NCI-H187 (cell line): ENCODE measurements at places on chromosomes 1 and 21.

DNA sequence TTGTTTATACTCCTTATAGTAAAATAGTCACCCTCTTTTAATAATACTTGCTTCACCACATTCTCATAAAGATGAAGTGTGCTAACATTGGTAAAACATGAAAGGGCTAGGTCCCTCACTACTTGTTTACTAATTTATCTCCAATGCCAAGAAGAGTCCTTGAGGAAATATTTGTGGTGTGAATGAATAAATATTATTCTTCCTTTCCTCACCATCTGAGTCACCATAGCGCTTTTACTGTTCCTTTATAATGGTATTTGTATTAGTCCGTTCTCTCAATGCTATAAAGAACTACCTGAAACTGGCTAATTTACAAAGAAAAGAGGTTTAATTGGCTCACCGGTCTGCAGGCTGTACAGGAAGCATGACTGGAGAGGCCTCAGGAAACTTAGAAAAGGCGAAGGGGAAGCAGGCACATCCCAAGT, 222.8 kb upstream of the ZRANB2 start:
- DNase-seq: no peak

- no peak for DNase-seq
Observed at GRCh38 chr1:220497220-220497947, 30.6 kb upstream of the MARK1 start.

GRCh38 chr1:155934936-155935590, 850 bp upstream of the KHDC4 start:
- peak; percentile 67 for DNase-seq

DNA sequence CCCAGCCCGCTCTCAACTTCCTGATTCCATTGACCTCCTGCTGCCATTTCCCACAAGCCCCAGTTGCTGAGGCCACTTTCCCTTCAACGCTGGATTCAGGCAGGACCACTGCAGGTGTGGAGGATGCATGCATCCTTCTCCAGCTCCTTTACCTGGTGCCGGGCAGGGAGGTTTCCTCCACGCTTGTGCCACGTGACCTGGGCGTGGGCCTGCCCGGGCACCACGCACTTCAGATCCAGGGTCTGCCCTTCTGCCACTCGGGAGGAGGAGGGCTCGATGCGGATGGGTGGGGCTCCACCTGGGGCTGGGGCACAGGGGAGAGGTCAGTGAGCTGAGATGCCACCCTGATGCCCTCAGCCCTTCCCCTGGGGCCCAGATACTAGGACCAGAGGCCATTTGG, 31.9 kb downstream of the LDLRAD2 start:
- no peak for DNase-seq

GRCh38 chr1:239814306-239814881, 277.3 kb upstream of the FMN2 start:
- DNase-seq: no peak

DNA sequence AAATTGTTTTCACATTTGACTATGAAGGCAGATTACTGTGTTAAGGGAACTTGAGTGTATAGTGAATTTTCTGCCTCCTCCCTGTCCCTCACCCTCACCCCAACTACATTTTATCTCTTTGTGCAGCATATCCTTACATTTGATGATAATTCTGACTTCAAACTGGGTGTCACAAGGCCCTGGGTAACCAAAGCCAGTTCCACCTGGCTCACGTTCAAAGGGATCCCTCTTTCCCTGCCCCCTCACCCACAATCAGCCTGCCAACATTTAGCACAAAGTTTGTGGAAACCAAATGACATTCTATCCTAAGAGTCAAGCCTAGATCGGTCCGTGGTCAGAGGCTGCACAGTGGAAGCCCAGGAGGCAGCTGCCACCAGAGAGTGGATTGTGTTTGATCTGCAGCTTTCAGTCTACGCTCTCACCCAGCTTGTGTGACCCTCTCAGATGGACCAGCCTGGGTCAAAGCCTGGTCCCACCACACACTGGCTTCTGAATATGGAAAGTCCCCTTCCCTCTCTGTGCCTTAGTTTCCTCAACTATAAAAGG, 10.3 kb downstream of the KIAA0040 start:
- DNase-seq: no peak

DNA sequence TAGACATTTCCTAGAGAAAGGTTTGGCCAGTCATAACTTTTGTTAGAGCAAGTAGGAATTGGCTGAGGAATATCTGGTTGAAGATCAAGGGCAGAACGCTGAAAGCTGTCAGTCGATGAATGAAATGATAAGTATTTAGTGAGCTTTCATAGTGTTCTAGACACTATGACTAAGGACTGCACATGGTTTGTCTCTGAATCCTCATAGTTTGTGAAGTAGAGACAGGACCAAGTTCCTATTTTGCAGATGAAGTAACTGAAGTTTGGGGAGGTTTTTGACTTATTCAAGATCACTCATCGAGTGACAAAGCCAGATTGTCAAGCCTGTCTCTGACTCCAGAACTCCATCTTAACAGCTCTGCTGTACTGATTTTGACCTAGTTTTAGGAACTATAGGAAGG, 4.7 kb downstream of the ELOA start:
- DNase-seq: no peak

DNA sequence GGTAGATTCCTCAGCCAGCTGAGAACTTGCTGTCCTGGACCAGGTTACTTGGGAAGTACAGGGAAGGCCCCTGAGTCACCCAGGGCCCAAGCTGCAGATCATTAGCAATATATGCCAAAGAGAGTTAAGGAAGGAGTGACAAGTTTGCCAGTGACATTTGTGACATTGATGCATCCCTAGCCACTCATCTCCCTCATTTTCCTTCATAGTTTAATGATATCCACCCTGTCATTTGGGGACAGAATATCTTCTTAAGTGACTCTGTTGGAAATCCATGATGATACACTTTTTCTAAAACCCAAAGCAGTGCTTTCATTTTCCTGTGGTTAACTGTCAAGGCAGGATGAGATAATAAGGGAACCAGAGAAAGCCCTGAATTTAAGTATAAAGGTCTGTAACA, 3.2 kb downstream of the TNN start:
- DNase-seq: no peak

DNA sequence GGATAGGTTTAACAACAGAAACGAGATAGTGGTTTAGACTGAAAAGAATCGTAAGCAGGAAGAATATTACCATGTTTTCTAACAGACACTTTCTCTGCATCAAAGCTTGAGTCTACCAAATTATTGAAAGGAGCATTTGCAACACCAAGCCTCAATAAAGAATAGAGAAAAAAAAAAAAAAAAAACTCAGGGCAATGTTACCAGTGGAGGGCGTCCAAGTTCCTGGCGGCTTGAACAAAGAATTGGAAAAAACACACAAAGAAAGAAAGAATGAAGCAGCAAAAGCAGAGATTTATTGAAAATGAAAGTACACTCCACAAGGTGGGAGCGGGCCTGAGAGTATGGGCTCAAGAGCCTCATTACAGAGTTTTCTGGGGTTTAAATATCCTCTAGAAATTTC, 686.5 kb upstream of the ADGRL2 start:
- no peak for DNase-seq

- DNase-seq: no peak
Observed at GRCh38 chr1:151840421-151840820, 801 bp upstream of the C2CD4D start.

DNA sequence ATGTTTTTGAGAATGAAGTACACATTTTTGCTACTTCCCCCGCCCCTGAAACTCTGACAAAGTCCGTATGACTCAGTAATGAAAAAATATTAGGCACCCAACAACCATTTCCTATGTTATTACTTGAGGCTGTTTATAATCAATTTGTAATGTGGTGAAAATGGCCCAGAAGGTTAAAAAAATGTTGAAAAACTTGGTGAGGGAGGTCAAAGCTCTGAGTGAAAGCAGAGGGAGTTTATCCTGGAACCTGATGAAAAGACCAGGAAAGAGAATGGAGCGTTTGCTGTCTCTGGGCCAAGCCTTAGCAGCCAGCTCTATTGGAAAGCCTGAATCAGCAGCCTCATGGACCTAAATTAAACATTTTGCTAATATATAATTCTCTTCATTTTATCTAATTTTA, 367.7 kb upstream of the NEGR1 start:
- DNase-seq: no peak

DNA sequence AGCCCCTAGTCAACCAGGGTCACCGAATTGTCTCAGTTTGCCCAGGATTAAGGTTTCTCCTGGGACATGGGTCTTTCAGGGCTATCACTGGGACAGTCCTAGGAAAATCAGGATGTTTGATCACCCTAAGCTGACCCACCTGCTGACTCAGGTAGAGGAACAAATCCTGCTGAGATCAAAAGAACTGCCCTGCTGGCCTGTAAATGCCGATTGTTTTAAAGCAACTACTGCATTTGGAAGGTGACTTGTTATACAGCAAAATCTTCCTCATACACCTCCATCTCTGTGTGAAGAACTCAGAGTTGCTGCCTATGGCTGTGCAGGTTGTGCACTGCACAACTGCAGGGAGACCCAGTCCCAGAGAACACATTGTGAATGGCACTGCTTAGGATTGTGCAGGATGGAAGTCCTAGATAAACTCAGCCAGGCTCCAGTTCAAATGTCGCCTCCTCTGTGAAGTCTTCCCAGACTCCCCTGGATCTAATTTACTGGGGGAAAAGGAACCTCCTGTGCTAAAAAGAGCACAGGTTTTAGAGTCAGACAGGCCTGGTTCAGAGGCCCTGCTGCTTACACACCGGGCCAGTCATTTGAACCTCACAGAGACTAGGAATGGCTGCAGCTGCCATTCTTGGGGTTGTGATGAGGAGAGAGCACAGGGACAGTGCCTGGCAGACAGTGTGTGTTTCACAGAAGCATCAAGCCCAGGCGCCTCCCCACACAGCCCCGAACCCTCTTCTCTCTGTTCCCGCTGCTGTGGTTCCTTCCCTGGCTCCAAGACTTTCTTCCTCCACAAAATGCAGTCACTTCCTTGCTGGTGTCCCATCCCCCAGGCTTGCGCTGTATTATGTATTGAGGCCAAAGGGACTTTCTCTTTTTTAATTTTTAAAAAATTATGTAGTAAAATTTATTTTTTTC, 23.2 kb upstream of the LRP8 start:
- DNase-seq: no peak

- no peak for DNase-seq
Observed at GRCh38 chr1:164930833-164931232, 371.8 kb downstream of the PBX1 start.

GRCh38 chr1:200512191-200512590, 102.4 kb upstream of the ZNF281 start:
- no peak for DNase-seq

DNA sequence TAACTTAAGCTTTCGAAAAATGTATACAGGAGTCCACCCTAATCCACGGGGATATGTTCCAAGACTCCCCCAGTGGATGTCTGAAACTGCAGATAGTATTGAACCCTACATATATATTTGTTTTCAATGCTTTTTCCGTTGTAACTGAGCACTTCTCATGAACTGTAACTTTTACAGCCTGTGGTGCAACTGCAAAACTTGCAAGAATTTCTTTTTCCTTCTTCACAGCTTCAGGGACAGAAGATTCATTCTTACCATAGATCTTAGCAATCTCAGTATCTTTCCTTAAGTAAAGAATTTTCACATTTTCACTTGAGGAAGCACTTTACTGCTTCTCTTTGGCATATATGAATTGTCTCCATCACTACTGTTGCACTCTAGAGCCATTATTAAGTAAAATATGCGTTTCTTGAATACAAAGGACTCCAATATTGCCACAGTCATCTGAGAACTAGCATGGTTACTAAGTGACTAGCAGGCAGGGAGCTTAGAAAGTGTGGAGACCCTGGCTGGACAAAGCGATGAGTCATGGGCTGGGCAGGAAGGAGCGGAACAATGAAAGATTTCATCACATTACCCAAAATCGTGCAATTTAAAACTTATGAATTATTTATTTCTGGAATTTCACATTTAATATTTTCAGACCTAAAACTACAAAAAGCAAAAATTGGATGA, 14.1 kb downstream of the DPYD start:
- DNase-seq: no peak

DNA sequence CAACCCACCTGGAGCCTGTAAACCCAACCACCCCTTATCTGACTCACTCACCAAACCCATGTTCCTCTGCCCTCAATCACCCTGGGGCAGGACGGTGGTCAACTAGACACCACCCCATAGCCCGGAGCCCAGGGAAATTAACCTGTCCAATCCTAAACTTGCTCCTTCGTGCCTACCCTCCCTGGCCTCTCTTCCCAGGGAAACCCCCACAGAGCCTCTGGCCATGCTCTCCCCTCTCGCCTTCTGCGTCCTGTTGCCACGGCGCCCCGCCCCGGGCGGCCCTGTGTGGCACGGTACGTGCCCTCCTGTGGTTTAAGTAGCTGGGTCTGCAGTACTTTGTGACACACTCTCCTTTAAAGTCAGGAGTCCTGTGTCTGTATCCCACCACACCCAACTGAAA, 4.0 kb upstream of the FTCD start:
- no peak for DNase-seq

DNA sequence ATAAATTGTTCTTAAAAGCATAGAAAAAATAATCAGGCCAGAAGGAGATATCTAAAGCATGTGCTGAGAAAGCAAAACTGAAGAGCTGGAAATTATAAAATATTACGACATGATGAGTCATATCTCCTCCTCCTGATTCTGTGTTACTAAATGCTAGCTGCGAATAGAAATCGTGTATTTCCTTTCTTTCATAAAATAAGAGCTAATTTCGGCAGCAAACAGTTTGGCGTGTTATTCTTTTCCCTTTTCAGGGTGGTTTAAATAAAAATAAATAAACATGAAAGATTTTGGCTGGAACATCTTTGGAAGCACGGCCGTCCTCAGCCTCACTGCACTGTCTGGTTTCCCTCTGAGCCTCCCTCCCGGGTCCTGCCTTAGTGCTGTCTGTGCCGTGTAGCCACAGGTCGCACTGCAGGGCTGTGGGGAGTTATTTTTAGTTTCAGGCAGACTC, 56.0 kb downstream of the ADARB1 start:
- no peak for DNase-seq

- DNase-seq: no peak
Observed at GRCh38 chr1:154911691-154912550, 24.6 kb downstream of the PMVK start.

GRCh38 chr1:53145942-53146708, 3.7 kb upstream of the SLC1A7 start:
- no peak for DNase-seq

DNA sequence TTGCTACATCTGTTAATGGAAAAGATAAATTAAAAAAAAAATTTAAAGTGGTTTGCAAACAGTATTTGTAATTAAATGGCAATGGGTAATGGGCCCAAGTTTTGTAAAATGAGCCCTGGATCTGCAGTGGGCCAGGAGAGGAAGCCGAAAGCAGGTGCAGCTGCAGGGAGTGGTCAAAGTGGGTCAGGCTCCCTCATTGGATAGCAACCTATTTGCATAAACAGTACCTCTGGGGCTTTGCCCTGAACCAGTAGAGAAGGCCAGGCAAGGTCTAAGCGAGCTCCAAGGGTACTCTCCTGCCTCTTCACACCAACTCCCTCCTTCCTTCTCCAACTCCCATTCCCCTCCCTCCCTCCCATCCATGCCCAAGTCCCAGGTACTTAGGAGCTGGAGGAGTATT, 138.9 kb downstream of the HMGB4 start:
- no peak for DNase-seq
